ENCODE measurements at places on chromosomes 2 and 18.

GRCh38 chr2:8451273-8451672, 230.6 kb upstream of the ID2 start:
- DNase-seq, result no peak

- no peak for DNase-seq
Observed at GRCh38 chr18:70169747-70170146, 35.7 kb downstream of the RTTN start.

DNA sequence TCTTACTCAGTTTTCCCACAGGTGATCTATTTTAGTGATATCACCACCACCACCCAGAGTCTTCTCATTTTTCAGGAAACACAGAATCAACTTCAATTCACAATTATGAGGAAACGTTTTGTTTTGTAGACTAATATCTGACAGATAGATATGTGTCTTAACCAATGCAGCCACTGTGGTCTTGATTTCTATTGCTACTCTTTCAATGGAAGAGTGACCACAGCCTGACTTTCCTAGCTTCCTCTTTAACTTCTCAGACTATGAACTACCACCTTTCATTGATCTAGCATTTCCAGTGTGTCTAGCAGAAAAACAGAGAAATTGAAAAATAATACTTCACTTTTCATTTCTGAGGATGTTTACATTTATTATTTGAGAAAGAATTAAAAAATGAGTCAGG, 20.5 kb downstream of the ADAM17 start:
- no peak for DNase-seq

- DNase-seq, result no peak
Observed at GRCh38 chr18:24273596-24273995, 124.0 kb downstream of the OSBPL1A start.

DNA sequence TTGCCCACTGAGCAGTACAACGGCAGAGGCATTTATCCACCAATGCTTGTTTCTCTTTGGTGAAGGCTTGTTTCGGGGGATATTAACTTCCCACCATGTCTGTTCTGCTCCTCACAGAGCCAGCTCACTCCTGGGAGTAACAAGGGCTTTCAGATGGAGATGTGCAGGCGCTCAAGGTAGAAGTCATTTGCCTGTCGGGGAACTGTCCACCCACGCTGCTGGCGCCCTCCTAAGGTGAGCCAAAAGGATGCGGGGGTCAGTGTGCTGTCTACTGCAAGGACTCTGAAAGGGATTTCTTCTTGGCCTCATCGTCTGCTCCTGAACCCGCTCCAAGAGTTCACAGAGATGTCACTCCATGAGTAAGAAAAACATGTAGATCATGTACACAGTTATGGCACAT, 57.0 kb upstream of the CYRIA start:
- DNase-seq, result peak; percentile 14

DNA sequence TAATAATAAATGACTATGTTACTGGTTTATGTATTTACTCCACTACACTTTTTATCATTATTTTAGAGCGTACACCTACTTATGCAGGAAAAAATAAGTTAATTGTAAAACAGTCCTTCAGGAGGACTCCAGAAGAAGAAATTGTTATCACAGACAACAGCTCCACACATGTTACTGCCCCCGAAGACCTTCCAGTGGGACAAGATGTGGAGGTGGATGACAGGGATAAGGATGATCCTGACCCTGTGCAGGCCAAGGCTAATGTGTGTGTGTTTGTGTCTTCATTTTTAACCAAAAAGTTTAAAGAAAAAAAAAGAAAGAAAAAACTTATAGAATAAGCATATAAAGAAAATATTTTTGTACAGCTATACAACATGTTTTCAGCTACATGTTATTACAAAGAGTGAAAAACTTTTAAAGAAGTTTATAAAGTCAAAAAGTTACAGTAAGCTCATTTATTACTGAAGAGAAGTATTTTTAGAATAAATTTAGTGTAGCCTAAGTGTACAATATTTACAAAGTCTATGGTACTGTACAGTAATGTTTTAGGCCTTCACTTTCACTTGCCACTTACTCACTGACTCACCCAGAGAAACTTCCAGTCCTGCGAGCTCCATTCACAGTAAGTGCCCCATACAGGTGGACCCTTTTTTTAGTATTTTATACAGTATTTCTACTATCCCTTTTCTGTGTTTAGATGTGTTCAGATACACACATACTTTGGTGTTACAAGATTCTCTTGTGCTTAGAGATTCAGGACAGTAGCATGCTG, 7.5 kb downstream of the TGFBRAP1 start:
- DNase-seq, result peak; percentile 45

DNA sequence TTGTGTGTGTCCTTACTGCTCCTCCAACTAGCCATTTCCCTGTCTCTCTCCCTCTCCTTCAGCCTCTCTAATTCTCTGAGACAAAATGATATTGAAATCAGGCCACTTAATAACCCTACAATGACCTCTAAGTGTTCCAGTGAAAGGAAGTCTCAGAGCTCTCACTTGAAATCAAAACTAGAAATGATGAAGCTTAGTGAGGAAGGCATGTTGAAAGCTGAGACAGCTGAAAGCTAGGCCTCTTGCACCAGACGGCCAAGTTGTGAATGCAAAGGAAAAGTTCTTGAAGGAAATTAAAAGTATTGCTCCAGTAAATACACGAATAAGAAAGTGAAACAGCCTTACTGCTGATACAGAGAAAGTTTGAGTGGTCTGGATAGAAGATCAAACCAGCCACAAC, 72.9 kb downstream of the PRKCE start:
- no peak for DNase-seq

GRCh38 chr18:79221136-79221535, 151.9 kb downstream of the ATP9B start:
- DNase-seq, result no peak

GRCh38 chr2:119574864-119575263, 30.6 kb downstream of the CFAP221 start:
- DNase-seq, result no peak

GRCh38 chr18:78641689-78642231, 337.9 kb upstream of the SALL3 start:
- DNase-seq, result no peak

- no peak for DNase-seq
Observed at GRCh38 chr2:85935170-85935745, 46.5 kb upstream of the ST3GAL5 start.

DNA sequence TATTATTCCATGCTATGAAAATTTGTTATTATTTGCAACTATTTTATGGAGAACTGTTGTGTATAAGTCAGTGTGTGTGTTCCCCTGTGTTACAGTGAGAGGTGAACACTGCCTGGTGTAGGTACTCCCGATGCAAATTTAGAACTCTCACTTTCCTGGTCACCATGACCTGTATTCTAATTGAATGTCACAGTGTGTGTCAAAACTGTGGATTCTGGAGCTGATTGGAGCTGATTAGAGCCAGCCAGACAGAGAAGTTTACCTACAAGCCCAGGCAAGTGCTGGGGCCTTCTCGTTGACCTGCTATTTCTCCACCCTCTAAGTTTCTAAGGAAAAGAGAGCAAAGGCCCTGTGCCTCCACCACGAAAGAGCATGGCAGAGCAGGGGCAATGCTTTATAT, 216.0 kb downstream of the NYAP2 start:
- no peak for DNase-seq

DNA sequence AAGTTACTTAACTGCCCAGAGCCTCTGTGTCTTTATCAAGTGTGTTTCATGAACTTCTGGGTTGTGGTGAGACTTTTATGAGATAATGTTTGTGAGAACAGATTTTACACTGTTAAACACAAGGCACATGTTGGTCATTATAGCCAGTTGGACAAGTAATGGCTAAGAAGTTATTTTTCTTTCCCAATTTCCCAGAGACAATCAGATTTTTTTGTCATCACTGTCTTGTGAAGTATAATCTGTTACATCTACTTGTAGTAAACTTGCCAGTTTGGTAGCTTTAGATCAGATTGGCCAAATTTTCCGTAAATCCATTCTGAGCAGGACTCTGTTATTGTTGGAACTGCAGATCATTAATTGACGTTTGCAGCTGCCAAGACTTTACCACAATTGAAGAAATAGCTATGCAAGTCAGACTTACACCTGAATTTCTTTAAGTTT, 838.8 kb downstream of the SLC4A3 start:
- DNase-seq, result no peak

- DNase-seq, result no peak
Observed at GRCh38 chr2:9735335-9735734, 104.5 kb upstream of the YWHAQ start.

- DNase-seq, result peak; percentile 51
Observed at GRCh38 chr2:73243884-73244570, 9.9 kb downstream of the CCT7 start.

DNA sequence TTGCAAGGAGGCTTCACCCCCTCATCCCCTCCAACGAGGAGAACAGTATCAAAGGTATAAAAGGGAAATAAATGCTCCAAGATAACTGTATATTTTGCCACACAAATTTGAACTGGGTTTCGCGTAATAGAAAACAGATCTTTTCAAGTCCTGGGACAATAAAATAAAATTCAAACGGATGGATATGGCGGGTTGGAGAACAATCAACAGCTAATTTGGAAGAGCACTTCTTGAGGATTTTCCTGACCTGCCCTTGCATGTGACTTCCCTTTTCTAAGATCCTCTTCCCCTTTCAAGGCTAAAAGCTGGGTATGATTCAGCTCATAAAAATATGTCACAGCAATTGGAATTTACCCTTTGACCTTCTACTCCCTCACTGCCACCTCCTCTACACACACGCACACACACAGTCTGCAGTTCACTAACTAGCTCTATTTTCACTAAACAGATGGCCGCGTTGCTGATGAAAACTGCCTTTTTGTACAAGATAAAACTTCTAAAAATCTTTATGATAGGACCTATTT, 386.9 kb downstream of the FIGN start:
- DNase-seq, result peak; percentile 93

DNA sequence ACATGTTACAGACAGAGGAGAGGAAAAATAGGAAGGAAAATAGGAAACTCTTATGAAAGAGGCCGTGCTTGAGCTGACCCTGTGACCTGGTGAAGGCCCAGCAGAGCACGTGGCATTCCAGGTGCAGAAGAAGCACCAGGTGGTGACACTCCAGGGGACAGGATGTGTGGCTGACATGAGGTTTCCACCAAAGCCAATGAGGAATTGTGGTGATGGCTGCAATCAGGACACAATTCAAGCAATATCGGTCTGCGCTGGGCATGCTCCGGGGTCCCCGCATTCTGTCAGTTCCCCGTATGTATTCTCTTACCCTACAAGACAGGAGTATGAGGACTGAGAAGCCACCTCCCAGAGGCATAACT, 504.2 kb downstream of the EIPR1 start:
- no peak for DNase-seq

- no peak for DNase-seq
Observed at GRCh38 chr2:57617318-57617717, 429.3 kb upstream of the VRK2 start.

All from choroid plexus epithelial cell (primary cell).